ENCODE measurements at places on chromosomes 13 and 19.

- no peak for DNase-seq
Observed at GRCh38 chr13:75326173-75327134, 155.5 kb downstream of the TBC1D4 start.

DNA sequence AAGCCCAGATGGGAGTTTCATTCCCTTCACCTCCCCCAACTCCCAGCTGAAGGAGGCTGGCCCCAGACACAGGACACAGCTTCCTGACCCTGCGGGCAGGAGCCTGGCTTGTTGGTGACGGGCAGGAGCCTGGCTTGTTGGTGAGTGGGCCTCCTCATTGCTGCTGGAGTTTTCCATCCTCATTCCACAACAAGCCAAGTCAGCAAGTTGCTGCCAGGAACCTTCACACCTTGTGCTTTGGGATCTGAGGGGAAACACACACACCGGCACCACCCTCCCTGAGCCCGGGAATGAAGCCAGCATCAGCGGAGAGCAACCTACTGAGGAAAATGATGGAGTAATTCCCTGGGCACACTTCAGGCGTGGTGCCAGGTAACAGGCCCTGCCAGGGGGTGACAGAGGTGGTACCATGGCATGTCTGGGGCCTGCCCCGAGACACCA is 74.9 kb downstream of the ALOX5AP start:
- DNase-seq, result no peak

DNA sequence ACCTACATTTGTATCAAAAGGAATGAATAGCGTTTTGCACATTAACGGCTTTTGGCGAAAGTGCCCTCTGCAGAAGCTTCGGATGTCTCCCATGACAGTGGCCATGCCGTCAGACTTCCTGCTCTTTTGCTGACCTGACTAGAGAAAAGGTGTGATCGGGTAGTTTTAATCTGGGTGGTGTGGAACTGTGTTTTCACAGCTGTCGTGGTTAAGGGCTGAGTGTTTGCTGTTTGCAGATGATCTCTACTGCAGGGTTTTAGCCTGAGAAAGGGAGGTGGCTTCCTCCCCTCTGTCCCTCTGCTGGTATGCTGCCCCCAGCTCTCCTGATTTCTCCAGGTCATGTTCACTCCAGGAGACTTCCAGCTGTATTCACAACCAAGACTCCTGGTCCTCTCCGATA is 22.4 kb downstream of the ZNF71 start:
- no peak for DNase-seq

- DNase-seq, result no peak
Observed at GRCh38 chr13:85659493-85659892, 139.7 kb downstream of the SLITRK6 start.

DNA sequence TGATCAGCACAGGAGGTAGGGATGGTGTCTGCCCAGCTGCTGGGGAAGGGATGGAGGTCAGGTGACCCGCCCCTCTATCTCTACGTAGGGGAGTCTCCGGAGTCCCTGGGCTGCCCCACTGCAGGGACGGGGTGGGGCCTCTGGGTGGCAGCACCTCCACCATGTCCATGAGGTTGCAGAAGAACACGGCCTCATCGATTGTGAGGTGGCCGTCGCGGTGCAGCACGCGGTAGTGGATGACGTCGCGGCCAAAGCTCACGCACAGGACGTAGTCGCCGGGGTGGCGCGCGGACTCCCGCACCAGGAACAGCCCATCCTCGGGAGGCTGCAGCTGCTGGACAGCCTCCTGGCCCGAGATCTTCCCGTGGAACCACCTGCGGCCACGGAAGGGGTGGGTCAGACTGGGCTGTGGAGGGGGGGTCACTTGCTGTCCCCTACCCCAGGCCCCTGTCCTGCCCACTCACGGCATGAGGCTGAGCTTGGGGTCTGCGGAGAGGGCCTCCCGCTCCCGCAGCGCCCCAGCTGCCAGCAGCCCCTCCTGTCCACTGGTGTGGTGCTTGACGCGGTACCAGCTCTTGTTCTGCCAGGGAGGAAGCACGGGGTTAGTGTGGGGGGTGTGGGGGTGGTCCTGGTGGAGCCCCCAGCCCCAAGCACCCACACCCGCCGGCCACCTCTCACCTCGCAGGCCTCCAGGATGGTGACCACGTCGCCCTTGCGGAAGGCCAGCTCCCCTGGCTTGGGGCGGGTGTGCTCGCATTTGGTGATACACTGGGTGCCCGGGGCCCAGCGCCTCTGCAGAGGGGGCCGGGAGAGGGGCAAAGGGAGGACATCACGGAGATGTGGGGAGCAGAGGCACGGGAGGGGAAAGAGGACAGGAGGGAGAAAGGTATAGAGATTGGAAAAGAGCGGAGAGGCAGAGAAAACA is 2.3 kb downstream of the MATK start:
- DNase-seq, result no peak

DNA sequence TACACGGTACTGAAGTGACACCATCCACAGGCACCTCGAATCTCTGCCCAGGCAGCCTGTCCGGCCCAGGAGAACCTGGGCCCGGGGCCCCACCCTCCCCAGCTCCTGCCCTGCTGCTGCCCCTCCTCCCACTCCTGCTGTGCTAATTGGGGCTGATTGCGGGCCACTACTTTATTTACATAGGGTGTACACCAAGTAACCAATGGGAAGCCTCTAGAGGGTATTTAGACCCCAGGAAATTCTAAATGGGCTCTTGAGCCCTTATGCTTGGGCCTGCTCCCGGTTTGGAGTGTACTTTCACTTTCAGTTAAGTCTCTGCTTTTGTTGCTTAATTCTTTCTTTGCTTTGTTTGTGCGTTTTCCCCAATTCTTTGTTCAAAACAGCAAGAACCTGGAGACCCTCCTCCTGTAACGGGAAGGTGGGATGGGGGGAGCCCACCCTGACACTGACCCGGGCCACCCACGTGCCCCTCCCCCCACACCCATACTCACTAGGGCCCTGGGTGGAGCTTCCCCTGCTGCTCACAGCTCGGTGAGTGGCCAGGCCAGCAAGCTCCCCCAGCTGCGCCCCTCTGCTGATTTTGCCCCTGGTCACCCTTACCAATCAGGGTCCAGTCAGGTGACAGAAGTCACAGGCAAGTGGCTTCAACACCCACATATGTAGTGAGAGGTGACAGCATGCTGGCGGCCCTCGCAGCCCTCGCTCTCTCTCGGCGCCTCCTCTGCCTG is 9.4 kb downstream of the SCGB2B2 start:
- no peak for DNase-seq

- no peak for DNase-seq
Observed at GRCh38 chr19:35119091-35119490, 3.5 kb downstream of the FXYD3 start.

GRCh38 chr13:99647596-99647985 is 146.3 kb downstream of the TM9SF2 start:
- DNase-seq, result no peak

DNA sequence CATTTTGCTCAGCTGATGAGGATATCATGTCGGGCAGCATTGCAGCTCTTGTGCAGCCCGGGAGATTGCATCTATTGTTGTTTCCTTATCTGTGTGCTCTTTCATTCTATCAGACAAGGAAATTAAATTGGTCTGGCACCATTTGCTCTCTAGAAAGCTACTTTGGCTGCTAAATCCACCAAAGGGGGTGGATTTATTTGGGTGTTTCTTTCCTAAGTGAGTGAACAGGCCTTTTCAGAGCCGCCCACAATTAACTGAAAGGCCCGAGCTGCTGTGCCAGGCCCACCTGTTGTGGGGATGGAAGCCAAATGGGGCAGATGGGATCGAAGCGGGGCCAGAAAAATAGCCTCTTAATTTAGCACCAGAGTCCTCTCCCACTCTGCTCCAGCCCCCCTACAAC is 99.4 kb downstream of the DNAJC15 start:
- peak; percentile 30 for DNase-seq

- no peak for DNase-seq
Observed at GRCh38 chr19:11151181-11151580, 4.4 kb downstream of the SPC24 start.

- peak; percentile 71 for DNase-seq
Observed at GRCh38 chr19:11480715-11481533, at the start of gene ELAVL3. Gene ELAVL3 (minus strand): TSS chr19:11481046. CDS start chr19:11480608, 438 bp downstream.

- no peak for DNase-seq
Observed at GRCh38 chr13:95295026-95295425, 6.2 kb downstream of the ABCC4 start.

GRCh38 chr13:111367340-111367739 is 46.9 kb downstream of the TEX29 start:
- DNase-seq, result no peak

DNA sequence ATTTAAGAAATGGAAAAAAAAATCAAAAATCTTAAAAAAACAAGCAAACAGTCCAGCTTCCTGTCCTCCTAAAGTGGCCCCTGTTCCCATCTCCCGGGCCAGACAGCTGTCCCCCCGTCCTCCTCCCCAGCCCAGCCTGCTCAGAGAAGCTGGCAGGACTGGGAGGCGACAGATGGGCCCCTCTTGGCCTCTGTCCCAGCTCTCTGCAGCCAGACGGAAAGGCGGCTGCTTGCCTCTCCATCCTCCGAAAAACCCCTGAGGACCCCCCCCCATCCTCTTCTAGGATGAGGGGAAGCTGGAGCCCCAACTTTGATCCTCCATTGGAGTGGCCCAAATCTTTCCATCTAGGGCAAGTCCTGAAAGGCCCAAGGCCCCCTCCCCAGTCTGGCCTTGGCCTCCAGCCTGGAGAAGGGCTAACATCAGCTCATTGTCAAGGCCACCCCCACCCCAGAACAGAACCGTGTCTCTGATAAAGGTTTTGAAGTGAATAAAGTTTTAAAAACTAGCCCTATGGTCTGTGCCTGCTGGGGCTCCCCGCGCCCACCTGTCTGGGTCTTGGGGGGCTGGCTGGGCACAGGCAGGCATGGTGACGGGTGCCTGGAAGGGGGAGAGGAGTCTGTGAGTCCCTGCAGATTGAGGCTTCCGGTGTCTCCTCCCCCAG is 3.8 kb downstream of the GADD45GIP1 start:
- DNase-seq, result peak; percentile 96

DNA sequence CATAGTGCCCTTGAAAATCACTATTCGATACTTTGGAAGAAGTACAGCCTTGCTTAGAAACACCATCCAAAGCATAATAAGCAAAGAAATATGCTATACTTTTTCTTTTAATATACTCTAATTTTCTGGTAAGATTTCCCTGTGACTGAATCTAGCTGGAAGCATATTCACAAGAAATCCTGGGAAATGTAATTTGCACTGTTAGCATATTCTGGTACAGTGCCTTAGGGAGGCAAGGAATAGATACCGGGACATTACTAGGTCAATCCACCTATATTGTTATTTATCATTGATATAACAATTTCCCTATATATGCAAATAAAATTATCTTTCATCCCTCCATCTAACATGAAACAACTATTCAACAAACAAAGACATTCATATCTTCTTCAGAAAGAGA is 1131.3 kb upstream of the PRR20A start:
- no peak for DNase-seq

GRCh38 chr13:84630476-84630875 is 748.2 kb upstream of the SLITRK1 start:
- DNase-seq, result no peak

DNA sequence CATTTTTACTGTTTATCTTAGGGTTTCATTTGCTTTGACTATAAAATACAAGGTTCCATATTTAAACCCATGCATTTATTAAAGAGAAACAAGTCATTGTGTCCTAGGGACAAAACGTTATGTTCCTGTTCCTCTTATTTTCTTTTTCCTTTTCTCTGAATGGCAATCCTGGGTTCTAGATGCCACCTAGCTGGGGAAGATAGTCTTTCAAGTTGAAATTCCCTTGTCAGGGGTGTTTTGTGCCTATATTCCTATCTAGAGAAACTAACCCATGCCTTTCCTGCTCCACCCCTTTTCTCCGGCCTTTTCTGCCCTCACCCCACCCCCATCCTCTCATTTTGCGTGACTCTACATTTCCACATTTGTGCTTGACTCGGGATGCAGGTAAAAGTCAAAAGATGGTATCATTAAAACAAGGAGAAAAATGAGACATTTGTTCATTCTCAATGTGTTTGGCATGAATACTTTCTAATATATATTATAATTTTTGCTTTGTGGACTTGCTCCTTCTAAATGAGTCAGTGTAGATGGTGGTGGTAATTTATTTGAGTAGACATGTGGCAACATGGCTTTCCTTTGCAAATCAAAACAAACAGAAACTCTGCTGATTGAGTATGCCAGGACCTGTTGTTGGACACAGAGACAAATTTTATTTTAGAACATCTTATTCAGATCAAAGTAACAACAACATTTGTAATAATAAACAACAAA is 26.8 kb upstream of the STARD13 start:
- no peak for DNase-seq

DNA sequence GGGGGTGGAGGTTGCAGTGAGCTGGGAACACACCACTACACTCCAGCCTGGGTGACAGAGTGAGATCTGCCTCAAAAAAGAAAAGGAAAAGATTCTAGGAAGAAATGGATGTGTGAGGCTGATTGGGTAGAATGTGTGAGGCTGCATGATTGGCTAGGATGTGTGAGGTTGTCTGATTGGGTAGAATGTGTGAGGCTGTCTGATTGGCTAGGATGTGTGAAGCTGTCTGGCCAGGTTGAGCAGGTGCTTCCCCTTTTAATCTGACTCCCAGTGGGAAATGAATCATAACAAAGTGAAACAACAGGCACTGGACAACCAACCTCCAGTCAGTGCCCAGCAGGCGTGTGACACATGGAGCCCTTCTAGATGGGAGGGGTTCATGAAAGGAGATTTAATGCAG is 14.7 kb downstream of the C13orf46 start:
- no peak for DNase-seq

DNA sequence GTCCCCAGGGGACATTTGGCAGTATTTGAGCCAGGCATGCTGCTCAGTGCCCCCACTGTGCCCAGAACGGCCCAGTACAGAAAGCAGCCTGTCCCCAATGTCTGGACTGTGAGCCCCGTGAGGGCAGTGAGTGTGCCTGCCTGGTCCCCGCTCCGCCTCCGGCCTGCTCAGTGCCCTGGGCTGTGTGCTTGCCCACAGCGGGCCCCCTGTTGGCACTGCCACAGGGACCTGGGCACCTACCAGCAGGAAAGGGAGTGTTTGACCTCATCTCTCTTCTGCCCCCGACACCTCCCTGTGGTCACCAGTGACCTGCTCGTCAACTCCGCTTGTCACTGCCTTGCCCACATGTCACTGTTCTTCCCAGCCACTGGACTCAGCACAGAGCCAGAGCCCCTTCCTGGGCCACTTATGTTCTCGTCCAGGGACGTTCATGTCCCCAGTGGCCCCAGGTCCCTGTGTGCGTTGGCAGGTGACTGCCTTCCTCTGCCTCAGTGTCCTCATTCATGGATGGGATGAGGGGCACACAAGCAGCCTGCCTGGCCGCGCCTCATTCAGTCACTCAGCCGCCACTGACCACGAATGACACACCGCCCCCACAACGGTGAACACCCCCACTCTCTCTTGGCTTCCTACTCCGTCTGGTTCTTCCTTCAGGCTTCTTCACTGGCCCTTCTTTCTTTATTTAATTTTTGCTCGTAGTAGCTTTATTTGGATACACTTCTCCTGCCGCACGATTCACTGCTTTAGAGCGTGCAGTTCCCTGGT is 2.8 kb downstream of the FZR1 start:
- DNase-seq, result no peak

- DNase-seq, result no peak
Observed at GRCh38 chr19:32457571-32458158, 52.1 kb downstream of the DPY19L3 start.
